ENCODE measurements at places on chromosomes 6 and 20. TPM values are rescaled to one million over a fixed set of nuclear protein-coding genes. Genes with fewer than 3 reads are reported as not detected.

The PFDN4 gene
- 27.5 TPM for total RNA-seq

The GPLD1 gene
- total RNA-seq, result 0.81 TPM

The ECT2L gene
- total RNA-seq, result not detected

The SUPT3H gene
- 12.2 TPM for total RNA-seq

The L3MBTL3 gene
- total RNA-seq, result 3.7 TPM
